Caco-2 (cell line): ENCODE measurements at places on chromosomes 13 and 19. TPM values are rescaled to one million over a fixed set of nuclear protein-coding genes. Genes with fewer than 3 reads are reported as not detected.

Gene ALKBH7
- total RNA-seq, result 55.5 and 70.0 TPM in 2 replicates

Gene EDDM13
- total RNA-seq, result not detected in 2 replicates

DNA sequence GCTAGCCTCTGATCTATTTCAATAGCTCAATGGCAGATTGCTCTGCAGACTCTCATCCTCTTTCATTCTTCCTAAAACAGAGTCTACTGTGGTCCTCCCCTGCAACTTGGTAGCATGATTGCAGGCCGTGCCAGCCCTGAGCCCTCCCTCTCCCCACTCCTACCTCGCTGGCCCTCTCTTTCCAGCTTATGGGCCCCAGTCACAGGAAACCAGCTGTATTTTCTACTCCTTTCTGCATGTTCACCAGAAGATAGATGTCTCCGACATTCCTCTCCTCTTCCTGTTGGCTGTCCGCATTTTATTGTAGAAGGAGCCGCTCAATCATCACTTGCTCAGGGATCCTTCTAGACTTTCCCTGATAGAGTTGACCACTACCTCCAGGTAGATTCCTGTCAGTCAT is 50.2 kb downstream of the SERP2 start:
- DNase-seq, result no peak

GRCh38 chr19:8196271-8196927 is 12.8 kb upstream of the CERS4 start:
- DNase-seq, result no peak

GRCh38 chr19:50818859-50819472 is 4.6 kb downstream of the KLK1 start:
- DNase-seq, result no peak

DNA sequence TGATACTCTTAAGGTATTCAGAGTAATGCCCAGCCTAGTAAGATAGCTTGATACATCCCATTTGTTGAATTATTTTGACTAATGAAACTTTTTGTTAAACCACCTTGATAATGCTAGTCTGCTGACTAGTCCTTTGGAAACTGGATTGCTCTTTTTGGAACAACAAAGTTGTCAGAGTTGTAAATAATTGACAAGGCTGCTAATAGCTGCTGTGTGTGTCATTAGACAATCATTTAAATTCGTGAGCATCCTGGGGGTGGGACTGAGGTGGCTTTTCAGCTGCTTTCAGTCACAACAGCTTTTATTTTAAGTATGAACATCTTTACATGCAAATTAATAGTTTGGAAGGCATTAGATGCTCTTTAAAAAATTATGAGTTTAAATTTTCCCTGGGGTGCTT is 153.5 kb downstream of the HS6ST3 start:
- DNase-seq, result no peak

GRCh38 chr13:106500445-106500844 is 35.0 kb downstream of the EFNB2 start:
- DNase-seq, result no peak

DNA sequence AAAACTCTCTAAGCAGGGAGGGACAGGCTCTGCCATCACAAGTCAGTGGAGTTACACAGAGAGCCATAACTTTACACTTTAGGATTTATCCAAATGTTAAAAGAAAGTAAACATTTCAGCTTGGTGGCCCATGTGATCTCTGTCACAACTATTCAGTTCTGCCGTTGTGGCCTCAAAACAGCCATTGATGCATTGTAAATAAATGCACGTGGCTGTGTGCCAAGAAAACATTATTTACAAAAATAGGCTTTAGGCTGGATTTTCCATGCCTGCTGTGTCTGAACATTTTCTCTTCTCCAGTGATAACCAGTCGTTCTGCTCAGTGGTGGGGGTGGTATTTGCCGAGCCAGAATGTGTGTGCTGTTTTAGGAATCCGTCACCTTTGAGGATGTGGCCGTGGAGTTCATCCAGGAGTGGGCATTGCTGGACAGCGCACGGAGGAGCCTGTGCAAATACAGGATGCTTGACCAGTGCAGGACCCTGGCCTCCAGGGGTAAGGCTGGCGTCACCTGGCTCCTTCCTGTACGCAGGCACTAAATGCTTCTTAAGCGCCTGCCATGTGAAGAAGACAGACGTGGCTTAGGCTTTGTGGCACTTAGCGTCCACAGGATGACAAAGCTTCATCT is 4.9 kb downstream of the ZNF333 start:
- no peak for DNase-seq

DNA sequence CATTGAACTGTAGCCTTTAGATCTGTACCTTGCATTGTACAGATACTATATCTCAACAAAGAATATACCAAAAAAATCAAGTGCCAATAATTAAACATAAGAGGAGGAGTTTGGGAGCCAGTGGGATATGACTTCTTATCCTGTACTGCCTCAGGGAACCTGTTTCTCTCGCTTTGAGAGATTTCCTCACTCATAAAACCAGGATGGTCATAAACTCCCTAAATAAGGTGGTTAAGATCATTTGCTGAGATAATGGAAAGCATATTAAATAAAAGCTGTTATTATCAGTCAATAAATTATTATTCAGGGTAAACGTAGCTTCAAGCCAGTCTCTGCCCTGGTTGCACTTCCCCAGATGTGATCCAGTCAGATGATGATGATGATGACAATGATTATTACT is 17.0 kb downstream of the OPA3 start:
- DNase-seq, result no peak

DNA sequence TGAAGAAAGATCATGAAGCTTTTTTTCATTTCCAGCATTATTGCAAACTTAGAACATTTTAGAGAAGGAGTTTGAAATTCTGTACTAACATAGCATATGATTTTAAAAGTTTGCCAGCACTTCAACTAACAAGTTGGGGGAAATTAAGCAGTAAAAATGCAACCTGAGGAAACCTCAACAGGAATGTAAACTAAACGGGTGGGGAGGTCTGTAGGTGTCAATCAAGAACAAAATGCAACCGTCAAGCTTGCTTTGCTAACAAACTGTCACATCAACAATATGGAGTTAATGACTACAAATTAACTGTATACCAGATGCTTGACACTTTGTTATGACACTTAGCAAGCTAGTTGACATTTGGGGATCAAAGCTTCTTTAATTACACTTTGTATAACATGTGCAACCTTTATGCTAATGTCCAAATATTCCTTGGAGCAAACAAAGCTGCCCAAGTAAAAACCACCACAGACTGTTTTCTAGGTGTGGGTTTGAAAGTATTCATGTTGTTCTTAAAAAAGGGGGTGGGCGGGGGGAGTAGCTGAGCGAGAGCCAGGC is 52.1 kb downstream of the DACH1 start:
- DNase-seq, result no peak

DNA sequence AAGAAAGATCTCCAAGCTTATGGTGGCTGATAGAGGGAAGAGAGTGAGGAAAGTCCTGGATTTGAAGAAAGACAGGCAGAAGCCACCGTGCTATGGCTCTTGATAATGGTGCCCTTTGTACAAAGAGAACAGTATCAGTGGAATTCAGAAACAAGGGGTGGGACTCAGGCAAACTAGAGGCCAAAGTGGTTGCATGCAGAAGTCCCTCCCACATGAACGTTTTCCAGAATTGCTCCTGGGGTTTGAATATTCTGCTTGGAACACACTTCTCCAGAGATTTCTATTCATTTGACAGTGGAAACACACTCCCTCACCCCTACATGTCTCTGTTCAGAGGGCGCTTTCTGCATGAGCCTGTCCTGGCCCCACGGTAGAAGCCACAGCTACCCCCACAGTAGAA is 10.1 kb upstream of the MBNL2 start:
- no peak for DNase-seq

DNA sequence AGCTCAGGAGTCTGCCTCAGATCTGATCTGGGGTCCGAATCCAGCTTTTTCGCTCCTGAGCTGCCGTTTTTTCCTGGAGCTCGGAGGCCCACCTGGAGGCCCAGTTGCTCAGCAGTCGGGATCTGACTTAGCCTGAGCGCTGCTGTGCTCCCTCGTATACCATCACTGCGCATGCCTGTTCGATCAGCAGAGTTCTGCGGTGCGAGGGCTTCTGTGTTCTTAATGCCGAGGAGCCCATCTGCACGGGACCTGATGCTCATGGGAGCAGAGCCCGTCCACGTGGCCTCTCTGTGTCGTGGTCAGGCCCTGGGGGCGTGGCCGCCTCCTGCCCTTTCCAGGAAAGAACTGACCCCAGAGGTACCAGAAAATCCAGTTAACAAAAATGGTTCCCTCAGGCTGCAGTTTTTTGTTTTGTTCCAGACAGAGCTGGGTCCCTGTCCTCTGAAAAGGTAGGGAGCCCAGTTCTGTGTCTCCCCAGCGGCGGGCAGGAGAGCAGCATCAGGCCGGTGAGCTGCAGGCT is 57.4 kb downstream of the MCF2L start:
- no peak for DNase-seq

DNA sequence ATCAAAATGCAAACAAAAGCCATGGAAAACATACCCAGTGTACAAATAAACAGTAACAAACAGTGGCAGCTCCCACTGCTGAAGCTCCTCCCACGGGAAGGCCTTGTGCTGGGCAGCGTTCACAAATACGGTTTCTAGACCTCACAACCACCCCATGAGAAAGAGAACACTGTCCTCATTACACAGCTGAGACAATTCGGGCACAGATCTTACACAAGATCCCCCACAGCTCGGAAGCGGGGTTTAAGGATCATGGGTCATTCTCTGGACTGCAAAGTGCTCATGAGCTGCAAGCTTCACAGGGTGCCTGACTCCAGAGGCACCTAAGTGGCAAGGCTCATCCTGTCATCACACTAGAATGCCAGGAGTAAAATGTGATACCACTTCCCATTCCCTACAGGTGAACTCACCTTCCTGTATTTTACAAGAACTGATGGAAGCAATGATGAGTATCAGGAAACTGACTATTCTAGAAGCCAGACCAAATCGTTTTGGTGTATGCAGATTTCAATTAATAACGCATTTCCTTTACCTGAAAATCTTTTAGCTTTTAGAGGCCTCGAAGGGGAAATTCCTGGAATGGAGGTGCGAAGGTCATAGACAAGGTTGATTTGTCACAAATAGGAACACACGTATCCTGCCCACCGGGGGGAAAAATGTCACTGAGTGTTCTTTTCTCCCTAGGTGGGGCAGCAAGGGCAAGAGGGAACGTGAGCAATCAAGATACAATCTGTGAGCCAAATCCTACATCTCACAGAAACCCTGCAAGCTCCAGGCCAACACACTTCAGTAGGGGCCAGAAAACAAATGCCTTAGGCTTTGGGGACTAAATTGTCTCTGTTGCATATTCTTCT is 41.2 kb downstream of the STK24 start:
- no peak for DNase-seq
